ENCODE measurements at places on chromosomes 2 and 18.

- DNase-seq: no peak
These were observed 42.3 kb downstream of the TRABD2A start for GRCh38 chr2:84838434-84839145.

DNA sequence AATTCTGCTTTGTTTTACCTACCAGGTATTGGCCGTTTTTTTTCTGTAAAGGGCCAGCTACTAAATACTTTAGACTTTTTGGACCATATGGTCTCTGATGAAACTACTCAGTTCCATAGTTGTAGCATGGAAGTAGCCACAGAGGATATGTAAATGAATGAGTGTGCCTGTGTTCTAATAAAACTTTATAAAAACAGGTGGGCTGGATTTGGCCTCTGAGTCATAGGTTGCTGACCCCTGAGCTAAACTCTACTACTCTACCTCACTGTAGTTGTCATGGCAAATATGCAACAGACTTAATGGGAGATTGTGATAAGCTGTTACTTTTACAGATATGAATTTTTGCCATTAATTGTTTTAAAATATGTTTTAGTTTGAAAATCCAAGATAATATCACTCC lies 19.7 kb downstream of the CLIP4 start:
- no peak for DNase-seq

DNA sequence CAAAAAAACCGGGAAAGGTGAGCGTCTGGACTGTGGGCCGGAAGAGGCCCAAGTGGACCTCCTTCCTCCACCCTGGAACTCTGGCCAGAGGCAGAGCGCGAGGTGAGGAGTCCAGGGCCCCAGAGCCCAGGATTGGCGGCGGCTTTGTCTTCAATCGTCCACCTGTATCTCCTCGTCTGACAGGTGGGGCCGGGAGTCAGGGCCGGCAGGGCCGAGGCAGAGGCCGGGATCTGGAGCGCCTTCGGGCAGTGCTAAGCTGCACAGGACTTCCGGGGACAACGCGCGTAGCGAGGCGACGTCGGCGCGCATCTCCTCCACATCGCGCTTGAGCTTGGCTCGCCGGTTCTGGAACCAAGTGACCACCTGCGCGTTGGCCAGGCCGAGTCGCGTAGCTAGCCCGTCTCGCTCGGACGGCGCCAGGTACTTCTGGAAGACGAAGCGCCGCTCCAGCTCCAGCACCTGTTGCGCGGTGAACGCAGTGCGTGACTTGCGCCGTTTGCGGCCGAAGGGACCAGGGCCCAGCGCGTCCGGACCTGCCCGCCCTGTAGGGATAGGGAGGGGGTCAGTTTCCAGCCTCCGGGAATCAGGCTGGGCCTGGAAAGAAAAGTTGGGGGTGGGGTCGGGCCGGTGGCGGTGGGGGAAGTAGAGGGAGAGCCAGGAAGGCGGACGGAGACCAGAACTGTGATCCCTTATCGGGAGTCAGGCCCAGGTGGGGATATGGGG lies 1.5 kb downstream of the LBX2 start:
- no peak for DNase-seq

- no peak for DNase-seq
These were observed 94.7 kb upstream of the SP3 start for GRCh38 chr2:174059884-174060244.

DNA sequence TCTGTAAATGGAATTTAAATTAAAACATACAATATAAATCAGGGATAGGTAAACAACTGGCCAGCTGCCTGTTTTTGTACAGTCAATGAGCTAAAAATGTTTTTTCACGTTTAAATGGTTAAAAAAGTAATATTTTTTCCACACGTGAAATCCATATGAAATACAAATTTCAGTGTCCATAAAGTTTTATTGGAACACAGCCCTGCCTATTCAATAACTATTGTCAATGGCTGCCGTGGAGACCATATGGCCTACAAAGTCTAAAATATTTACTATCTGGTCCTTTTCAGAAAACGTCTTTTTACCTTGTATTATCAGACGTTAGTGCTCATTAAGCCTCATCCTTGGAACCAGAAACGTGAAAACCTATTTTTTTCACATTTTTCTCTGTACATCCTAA lies 1.3 kb downstream of the TMEM17 start:
- no peak for DNase-seq
